Thoracic aorta (tissue), 2 donors: ENCODE measurements at places on chromosomes 3 and 15. TPM values are rescaled to one million over a fixed set of nuclear protein-coding genes. Genes with fewer than 3 reads are reported as not detected.

CLCN2 gene
- total RNA-seq = 4.3 TPM

FNDC3B gene
- total RNA-seq = 163 TPM

KIF15 gene
- 2.4 TPM for total RNA-seq

STRIT1 gene
- not detected for total RNA-seq

HHLA2 gene
- not detected for total RNA-seq

GAP43 gene
- total RNA-seq = 2.8 TPM

MUC20 gene
- 6.8 TPM for total RNA-seq

ARNT2 gene
- 22.9 TPM for total RNA-seq

USP19 gene
- total RNA-seq = 62.5 TPM

ZNF710 gene
- total RNA-seq = 10.3 TPM

RASGRP1 gene
- 2.6 TPM for total RNA-seq

TNFSF10 gene
- total RNA-seq = 16.0 TPM
